ENCODE measurements at places on chromosomes 13 and 19. TPM values are rescaled to one million over a fixed set of nuclear protein-coding genes. Genes with fewer than 3 reads are reported as not detected.

Gene ICAM3
- 31.3 TPM for total RNA-seq

Gene CLEC11A
- total RNA-seq: 6.2 TPM

Gene WTIP
- total RNA-seq: 19.5 TPM

Gene IL27RA
- total RNA-seq: 4.0 TPM

Gene MYPOP
- total RNA-seq: 16.2 TPM

Gene DNAJC15
- 30.1 TPM for total RNA-seq

Gene KLF16
- total RNA-seq: 6.4 TPM

GRCh38 chr19:48630296-48631063, 6.7 kb downstream of the DBP start:
- H3K36me3 ChIP-seq: peaks cover 16% of the 10 kb centered on the region
- peak; percentile 86 for DNase-seq
- peak overlapping the region; percentile 41 for H3K4me3 ChIP-seq
- peaks cover 62% of the 10 kb centered on the region for H3K4me1 ChIP-seq
- peak overlapping the region; percentile 98 for H3K27ac ChIP-seq
- H3K27me3 ChIP-seq: no peaks in the 10 kb centered on the region

GRCh38 chr13:99542788-99543406, 41.6 kb downstream of the TM9SF2 start:
- no peaks in the 10 kb centered on the region for H3K4me1 ChIP-seq
- H3K27ac ChIP-seq: no peak overlapping the region
- H3K4me3 ChIP-seq: no peak overlapping the region
- DNase-seq: no peak

GRCh38 chr13:67086260-67086659, 143.9 kb downstream of the PCDH9 start:
- peaks cover 43% of the 10 kb centered on the region for H3K4me1 ChIP-seq
- H3K27ac ChIP-seq: no peak overlapping the region
- no peaks in the 10 kb centered on the region for H3K27me3 ChIP-seq
- no peak for DNase-seq

DNA sequence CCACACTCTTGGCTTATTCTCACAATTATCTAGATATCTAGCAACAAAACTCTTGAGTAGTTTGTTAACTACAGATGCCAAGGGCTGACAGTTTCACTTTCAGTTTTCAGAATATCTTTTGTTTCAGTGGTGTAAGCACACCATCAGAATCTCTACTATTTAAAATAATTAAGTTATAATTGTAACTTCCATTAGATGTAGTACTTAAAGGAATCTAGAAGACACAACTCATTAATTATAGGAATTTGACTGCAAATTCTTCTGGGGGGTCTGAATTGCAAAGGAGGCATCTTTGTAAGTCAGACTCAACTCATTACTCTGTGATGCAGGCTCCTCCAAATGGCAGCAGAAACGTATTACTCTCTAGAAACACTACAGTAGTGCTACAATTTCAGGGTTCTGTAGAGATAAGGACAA, 44.9 kb upstream of the USPL1 start:
- peak overlapping the region; percentile 59 for H3K4me3 ChIP-seq
- no peaks in the 10 kb centered on the region for H3K27me3 ChIP-seq
- no peaks in the 10 kb centered on the region for H3K36me3 ChIP-seq
- H3K27ac ChIP-seq: peak overlapping the region; percentile 71

- DNase-seq: peak; percentile 55
- H3K36me3 ChIP-seq: no peaks in the 10 kb centered on the region
- H3K27me3 ChIP-seq: peaks cover 22% of the 10 kb centered on the region
Measured at GRCh38 chr13:76965759-76966421, 17.6 kb downstream of the ACOD1 start.

- no peak overlapping the region for H3K4me3 ChIP-seq
- H3K36me3 ChIP-seq: no peaks in the 10 kb centered on the region
- DNase-seq: no peak
- H3K4me1 ChIP-seq: peaks cover 22% of the 10 kb centered on the region
Measured at GRCh38 chr19:35220315-35220921, 8.1 kb downstream of the FAM187B start.

- no peak overlapping the region for H3K27ac ChIP-seq
- no peaks in the 10 kb centered on the region for H3K36me3 ChIP-seq
- H3K4me1 ChIP-seq: no peaks in the 10 kb centered on the region
- no peak for DNase-seq
- peaks cover 61% of the 10 kb centered on the region for H3K27me3 ChIP-seq
- no peak overlapping the region for H3K4me3 ChIP-seq
Measured at GRCh38 chr19:29121684-29122083, 91.3 kb downstream of the UQCRFS1 start.

GRCh38 chr13:28820099-28821051, at the start of gene MTUS2:
Gene MTUS2 (plus strand): TSS chr13:28820339.
- H3K4me3 ChIP-seq: peak within 1 kb of the TSS; percentile 71
- H3K4me1 ChIP-seq: peaks cover 13% of the 10 kb centered on the region
- DNase-seq: no peak
- peak within 1 kb of the TSS; percentile 54 for H3K27ac ChIP-seq
- peaks cover 61% of the 10 kb centered on the region for H3K27me3 ChIP-seq

DNA sequence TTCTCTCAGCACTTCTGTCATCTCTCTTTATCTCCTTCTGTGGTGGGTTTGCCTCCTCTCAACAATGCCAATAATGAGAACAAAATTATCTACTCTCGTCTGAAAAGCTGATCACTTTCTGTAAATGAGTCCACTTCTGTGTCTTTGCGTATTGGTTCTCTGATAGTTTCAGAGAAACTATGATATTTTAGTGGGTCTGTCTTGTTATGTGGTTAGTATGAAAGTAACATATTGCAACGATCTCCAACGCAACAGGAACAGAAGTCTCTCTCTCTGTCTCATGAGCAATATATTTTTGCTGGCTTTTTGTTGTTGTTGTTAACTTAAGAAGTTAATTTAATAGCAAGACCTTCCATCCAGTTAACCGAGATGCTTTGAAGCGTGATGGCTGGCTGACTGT, 47.8 kb upstream of the SLITRK6 start:
- no peak overlapping the region for H3K4me3 ChIP-seq
- DNase-seq: no peak
- H3K27ac ChIP-seq: no peak overlapping the region
- no peaks in the 10 kb centered on the region for H3K27me3 ChIP-seq
- H3K4me1 ChIP-seq: no peaks in the 10 kb centered on the region

- H3K27ac ChIP-seq: no peak overlapping the region
- H3K4me1 ChIP-seq: no peaks in the 10 kb centered on the region
- DNase-seq: no peak
- H3K4me3 ChIP-seq: no peak overlapping the region
- H3K27me3 ChIP-seq: no peaks in the 10 kb centered on the region
Measured at GRCh38 chr13:40031031-40031430, 375.6 kb downstream of the COG6 start.

DNA sequence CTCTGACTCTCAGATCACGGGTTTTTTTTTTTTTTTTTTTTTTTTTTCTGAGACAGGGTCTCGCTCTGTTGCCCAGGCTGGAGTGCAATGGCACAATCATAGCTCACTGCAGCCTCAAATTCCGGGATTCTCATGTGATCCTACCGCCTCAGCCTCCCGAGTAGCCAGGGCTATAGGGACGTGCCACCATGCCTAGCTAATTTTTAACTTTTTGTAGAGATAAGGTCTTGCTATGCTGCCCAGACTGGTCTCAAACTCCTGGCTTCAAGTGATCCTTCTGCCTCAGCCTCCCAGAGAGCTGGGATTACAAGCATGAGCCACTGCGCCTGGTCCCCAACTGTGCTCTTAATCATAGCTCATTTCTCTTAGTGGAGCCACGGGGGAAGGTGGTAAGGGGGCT, 4.6 kb upstream of the GRAMD1A start:
- no peak for DNase-seq
- peaks cover 57% of the 10 kb centered on the region for H3K4me1 ChIP-seq
- no peaks in the 10 kb centered on the region for H3K36me3 ChIP-seq
- peak overlapping the region; percentile 88 for H3K27ac ChIP-seq
- H3K4me3 ChIP-seq: no peak overlapping the region

DNA sequence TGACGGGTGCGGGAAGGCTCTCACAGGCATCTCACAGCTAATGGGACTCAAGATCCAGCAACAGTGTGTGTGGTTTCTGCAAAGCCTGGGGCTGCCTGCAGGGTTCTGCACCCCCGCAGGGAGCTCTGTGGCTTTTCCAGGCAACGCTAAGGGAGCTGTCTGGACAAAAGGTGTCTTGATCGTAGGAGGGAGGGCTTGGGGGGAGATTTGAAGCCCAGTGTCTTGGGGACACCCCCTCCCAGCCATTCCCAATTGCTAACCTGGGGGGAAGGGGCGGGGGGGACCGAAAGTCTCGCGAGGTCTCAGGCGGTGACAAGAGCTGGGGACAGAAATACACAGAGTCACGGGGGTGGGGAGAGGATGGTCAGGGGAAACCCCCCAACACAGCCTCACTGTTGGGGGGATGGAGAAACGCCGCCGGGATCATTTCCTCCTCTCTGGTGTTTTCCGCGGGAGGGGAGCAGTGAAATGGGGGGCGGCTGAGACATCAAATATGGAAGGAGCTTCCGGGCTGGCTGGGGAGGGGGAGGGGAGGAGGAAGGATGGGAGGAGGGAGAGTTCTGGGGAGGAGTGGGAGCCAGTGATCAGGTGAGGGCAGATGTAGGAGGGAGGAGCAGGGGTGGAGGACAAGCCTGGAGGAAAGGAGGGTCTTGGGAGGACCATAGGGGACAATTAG, 13.3 kb downstream of the KCNC3 start:
- H3K4me1 ChIP-seq: peaks cover 9% of the 10 kb centered on the region
- no peak overlapping the region for H3K27ac ChIP-seq
- H3K4me3 ChIP-seq: peak overlapping the region; percentile 36

- no peaks in the 10 kb centered on the region for H3K4me1 ChIP-seq
- no peak overlapping the region for H3K4me3 ChIP-seq
- H3K36me3 ChIP-seq: no peaks in the 10 kb centered on the region
- H3K27me3 ChIP-seq: peaks cover 14% of the 10 kb centered on the region
Measured at GRCh38 chr19:30064771-30065494, 122.9 kb downstream of the URI1 start.

DNA sequence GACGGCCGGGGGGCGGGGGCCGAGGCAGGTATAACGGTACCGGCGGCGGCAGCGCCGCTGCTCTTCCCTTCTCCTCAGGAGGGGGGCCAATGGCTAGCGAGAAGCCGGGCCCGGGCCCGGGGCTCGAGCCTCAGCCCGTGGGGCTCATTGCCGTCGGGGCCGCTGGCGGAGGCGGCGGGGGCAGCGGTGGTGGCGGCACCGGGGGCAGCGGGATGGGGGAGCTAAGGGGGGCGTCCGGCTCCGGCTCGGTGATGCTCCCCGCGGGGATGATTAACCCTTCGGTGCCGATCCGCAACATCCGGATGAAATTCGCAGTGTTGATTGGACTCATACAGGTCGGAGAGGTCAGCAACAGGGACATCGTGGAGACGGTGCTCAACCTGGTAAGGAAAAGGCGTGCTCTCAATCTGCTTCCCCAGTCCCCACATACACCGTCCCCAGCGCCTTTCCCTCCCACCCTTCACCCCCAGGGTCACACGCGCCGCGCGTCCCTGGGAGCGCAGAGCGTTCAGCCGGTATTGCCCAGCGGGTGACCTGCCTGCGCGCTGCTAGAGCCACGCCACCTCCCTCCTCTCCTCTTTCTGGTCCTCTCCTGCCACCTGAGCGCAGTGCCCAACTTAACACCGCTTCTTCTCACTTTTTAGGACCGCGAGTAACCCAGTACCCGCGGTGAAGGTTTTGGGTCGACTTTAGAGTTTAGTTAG, 814 bp downstream of the NBEA start:
- H3K27ac ChIP-seq: peak overlapping the region; percentile 84
- H3K27me3 ChIP-seq: no peaks in the 10 kb centered on the region
- no peaks in the 10 kb centered on the region for H3K36me3 ChIP-seq
- peak overlapping the region; percentile 94 for H3K4me3 ChIP-seq
- H3K4me1 ChIP-seq: peaks cover 50% of the 10 kb centered on the region

- H3K27ac ChIP-seq: peak overlapping the region; percentile 84
- peaks cover 31% of the 10 kb centered on the region for H3K4me1 ChIP-seq
- H3K27me3 ChIP-seq: no peaks in the 10 kb centered on the region
- no peak overlapping the region for H3K4me3 ChIP-seq
- no peak for DNase-seq
Measured at GRCh38 chr13:34671137-34671536, 270.9 kb upstream of the NBEA start.

- DNase-seq: no peak
- no peak overlapping the region for H3K4me3 ChIP-seq
- H3K27me3 ChIP-seq: peaks cover 32% of the 10 kb centered on the region
Measured at GRCh38 chr13:26721251-26722121, 39.1 kb downstream of the GPR12 start.

DNA sequence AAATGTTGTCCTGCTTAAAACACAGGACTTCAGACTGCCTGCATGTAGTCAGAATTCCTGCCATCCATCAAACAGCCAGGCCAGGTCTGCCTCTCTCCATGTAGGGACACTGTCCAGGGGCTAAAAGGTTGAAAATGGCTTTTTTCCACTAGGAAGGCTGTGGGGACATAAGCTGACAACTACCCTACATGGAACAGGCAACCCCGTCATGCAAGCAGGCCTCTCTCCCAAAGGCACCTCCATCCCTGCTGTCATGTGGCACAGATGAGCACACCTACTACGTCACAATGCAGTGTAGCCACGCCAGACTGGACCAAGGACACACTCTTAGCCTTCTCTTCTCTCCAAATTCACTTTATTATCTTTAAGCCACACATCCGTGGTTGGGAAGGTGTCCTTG, 40.8 kb downstream of the LATS2 start:
- no peaks in the 10 kb centered on the region for H3K36me3 ChIP-seq
- no peaks in the 10 kb centered on the region for H3K27me3 ChIP-seq
- H3K4me1 ChIP-seq: peaks cover 76% of the 10 kb centered on the region
- DNase-seq: no peak
- H3K4me3 ChIP-seq: no peak overlapping the region

DNA sequence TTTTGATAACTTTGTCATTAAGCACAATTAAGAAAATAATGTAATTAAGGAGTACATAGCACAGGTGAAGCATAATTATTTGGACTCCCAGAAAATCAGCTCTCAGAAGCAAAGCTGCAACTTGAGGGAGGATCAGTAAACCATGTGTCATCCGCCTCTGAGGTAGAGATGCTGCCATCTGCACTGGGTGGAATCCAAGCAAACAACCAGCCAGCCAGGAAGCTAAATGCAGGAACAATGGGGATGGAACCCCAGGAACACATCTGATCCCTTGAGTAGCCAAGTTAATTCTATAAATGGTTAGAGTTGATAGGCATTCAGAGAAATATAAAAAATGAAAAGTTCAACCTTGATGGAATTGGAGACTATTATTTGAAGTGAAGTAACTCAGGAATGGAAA, 520.2 kb downstream of the RFC3 start:
- DNase-seq: no peak
- H3K4me3 ChIP-seq: no peak overlapping the region
- H3K4me1 ChIP-seq: no peaks in the 10 kb centered on the region

- H3K4me1 ChIP-seq: peaks cover 31% of the 10 kb centered on the region
- no peak for DNase-seq
- H3K27ac ChIP-seq: peak overlapping the region; percentile 78
- H3K36me3 ChIP-seq: no peaks in the 10 kb centered on the region
Measured at GRCh38 chr13:34161931-34162543, 344.1 kb downstream of the RFC3 start.
